ENCODE measurements at places on chromosomes 2 and 18. TPM values are rescaled to one million over a fixed set of nuclear protein-coding genes. Genes with fewer than 3 reads are reported as not detected.

The GCG gene
- total RNA-seq: not detected

- DNase-seq: no peak
These were observed 325.0 kb upstream of the PKDCC start for GRCh38 chr2:41722668-41723369.

DNA sequence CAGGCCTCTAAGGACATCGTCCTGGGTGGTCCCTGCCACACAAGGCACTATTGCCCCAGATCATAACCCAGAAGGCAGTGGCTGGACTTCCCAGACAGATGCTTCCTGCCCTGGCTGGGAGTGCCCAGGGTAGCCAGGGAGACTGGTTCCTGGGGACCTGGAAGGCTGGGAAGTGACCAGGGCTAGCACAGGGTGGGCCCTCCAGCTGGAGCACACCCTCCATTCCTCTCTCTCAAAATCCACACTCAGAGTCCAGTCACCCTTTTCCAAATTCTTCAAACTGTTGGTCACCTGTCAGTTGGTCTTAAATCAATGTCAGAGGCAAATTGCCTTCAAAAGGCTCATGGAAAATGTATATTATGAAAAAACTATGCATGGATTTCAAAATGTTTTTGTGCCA lies 11.6 kb upstream of the TUBB6 start:
- no peak for DNase-seq

DNA sequence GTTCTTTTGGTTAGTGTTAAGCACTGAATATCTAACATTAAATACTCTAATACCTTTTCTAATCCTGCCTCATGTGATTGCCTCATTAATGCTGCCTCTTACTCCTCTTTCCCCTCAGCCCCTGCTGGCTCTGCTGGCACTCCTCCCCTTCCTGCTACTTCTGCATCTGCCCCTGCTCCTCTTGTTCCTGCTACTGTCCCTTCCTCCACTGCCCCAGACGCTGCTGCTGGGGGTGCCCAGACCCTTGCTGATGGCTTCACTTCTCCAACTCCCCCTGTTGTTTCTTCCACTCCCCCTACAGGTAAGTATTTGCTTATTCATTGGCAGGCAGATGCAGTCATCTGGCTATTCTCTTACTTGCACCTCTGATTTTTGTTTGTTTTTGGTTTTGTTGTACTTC lies 68.5 kb downstream of the ABI2 start:
- no peak for DNase-seq

DNA sequence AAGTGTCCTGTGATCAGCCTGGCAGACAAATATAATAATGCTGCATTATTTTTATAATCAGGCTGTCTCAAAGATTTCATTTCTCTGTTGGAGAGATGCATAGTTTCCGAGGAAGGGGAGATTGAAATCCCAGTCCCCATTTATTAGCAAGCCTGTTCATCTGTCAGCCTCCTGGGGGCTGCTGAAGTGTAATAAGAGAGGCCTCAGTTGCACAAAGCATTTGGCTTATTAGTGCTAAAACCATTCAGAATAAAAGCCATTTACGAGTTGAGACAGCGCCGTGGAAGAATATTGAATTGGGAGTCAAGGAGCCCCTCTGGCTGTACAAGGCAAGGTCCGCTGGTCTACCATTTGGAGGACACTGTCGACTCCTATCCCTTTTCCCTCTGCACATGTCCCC lies 6.1 kb downstream of the GPR39 start:
- DNase-seq: no peak

GRCh38 chr18:51862051-51862715 lies 477.8 kb upstream of the DCC start:
- no peak for DNase-seq

The DSG1 gene
- not detected for total RNA-seq

DNA sequence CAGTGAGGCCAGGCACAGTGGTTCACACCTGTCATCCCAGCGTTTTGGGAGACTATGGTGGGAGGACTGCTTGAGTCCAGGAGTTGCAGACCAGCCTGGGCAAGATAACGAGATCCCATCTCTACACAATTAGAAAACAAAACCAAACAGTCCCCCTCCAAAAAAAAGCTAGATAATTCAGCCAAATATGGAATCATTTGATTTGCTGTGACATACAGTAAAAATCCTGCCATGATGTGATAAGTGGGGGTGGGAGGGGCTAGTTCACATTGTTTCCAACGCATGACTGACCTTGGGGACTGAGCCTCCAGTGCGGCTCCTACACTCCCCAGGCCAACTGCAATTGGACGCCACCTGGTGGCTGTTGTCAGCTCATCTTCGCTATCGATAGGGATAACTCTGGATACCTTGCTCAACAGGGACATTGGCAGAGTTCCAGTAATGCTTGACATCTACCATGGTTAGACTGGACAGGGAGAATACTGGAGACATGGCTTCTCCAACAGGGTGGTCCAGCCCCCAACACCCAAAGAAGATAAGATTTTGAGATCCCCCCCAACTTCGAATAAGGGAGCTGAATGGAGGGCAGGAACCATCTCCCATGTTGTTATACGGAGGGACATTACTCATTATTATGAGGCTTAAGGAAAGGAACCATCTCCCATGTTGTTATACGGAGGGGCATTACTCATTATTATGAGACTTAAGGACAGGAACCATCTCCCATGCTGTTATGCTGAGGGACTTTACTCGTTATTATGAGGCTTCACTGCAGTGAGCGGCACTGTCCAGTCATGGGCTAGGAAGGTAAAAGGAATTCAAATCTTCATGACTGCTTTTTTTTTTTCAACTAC lies 135.9 kb downstream of the TGIF1 start:
- DNase-seq: peak; percentile 65

GRCh38 chr2:213046431-213046830 lies 105.0 kb downstream of the IKZF2 start:
- no peak for DNase-seq

- no peak for DNase-seq
These were observed 738.4 kb upstream of the ID2 start for GRCh38 chr2:7943446-7943845.

- no peak for DNase-seq
These were observed 117.3 kb downstream of the FEZ2 start for GRCh38 chr2:36480636-36481035.

The GNAL gene
- total RNA-seq: not detected

GRCh38 chr2:44441200-44441599 lies 79.5 kb downstream of the CAMKMT start:
- DNase-seq: no peak

The UPP2 gene
- not detected for total RNA-seq

The LPIN2 gene
- total RNA-seq: 93.9 TPM

- DNase-seq: no peak
These were observed 22.1 kb downstream of the TNP1 start for GRCh38 chr2:216837740-216838139.

GRCh38 chr2:154261473-154262027 lies 389.8 kb downstream of the GALNT13 start:
- DNase-seq: no peak

DNA sequence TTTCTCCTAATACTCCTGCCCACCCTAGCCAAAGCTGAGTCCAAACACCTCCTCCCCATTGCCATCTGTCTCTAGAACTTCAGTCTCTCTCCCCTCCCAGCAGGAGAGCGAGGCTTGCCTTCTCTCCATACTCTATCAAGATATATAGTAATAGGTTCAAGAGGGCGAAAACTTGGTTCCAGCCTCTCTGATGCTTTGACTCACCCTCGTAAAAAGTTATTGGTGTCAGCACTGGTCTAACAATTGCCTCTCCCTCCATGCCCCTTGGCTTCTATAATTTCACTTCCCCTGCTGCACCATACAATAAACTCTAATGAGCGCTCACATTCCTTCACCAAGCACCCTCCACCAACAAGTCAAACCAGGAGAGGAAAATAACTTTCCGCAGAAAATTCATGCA lies 797.3 kb downstream of the BCL11A start:
- no peak for DNase-seq

DNA sequence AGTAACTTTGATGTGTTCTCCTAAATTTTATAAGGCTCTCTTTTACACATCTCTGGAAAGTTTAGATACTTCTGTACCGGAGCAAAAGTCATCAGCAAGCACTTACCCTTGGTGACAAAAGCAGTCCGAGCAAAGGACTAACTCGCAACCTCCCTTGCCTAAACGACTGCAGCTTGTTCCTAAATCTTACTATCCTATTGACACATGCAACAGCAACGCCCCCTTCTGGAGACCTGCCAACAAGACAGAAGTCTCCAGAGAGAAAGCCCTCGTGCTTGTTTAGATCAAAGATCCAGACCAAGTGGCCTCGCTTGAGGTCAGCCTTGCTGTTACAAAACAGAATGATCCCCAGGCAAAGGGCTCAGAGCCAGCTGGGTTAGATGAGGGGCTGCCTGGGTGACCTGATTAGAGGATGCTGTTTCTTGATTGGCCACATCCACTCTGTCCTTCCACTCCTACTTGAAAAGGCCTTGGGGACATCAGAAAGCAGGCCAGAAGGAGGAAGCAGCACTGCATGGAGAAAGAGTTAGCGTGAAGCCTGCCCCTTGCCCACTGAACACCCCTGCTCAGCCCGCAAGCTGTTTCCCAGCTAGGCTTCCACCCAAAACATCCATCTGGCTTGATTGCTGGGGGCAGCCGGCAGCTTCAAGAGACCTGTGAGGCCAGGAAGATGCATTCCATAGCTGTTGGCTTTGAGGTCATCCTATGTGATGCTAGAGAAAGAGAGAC lies 94.3 kb downstream of the HNRNPLL start:
- peak; percentile 69 for DNase-seq

- no peak for DNase-seq
These were observed 1.9 kb upstream of the KLHL29 start for GRCh38 chr2:23383100-23383499.

DNA sequence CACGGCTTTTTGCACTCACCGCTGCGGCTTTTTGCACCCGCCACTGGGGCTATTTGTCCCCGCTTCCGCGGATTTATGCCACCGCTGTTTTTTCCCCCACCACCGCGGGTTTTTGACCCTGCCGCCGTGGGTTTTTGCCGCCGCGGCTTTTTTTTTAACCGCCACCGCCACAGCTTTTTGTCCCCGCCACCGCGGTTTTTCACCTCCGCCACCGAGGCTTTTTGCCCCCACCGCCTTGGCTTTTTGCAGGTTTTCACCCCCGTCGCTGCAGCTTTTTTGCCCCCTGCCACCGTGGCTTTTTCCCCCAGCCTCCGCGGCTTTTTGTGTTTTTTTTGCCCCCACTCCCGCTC lies 2796.7 kb upstream of the TEKT4 start:
- no peak for DNase-seq

DNA sequence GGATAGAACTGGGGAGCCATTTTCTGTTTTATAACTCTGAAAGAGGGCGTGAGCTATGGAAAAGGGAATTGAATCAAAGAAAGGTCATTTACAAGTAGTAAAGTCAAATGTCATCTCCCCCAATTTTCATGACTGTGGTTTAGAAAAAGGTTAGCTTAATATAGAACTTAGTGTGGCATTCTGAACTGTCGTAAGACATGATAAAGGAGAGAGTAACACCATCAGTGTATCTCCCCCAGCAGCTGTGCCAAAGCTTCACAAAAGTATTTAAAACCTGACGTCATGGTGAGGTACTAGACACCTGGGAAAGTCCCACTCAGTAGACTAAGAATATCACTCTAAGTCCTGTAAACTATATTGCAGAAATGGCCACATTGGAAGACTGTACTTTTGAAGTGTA lies 5.8 kb upstream of the IKZF2 start:
- DNase-seq: no peak

- DNase-seq: no peak
These were observed 97.2 kb upstream of the GPC1 start for GRCh38 chr2:240338274-240338673.

- no peak for DNase-seq
These were observed 189.5 kb downstream of the TFCP2L1 start for GRCh38 chr2:121095257-121096080.

All from activated naive CD8-positive, alpha-beta T cell treated with anti-CD3 and anti-CD28 coated beads, Interleukin-2, amount 10 ng/mL, durations not matched to agents 7 days and 5 days (primary cell).